ENCODE measurements at places on chromosomes 4 and X.

GRCh38 chrX:40402831-40403533 lies 177.8 kb upstream of the ATP6AP2 start:
- no peak for DNase-seq

GRCh38 chr4:148649652-148650331 lies 207.6 kb upstream of the NR3C2 start:
- no peak for DNase-seq

GRCh38 chr4:160969925-160970324 lies 1193.9 kb downstream of the FSTL5 start:
- DNase-seq = no peak

GRCh38 chr4:143338313-143338712 lies 1.6 kb downstream of the GAB1 start:
- no peak for DNase-seq

DNA sequence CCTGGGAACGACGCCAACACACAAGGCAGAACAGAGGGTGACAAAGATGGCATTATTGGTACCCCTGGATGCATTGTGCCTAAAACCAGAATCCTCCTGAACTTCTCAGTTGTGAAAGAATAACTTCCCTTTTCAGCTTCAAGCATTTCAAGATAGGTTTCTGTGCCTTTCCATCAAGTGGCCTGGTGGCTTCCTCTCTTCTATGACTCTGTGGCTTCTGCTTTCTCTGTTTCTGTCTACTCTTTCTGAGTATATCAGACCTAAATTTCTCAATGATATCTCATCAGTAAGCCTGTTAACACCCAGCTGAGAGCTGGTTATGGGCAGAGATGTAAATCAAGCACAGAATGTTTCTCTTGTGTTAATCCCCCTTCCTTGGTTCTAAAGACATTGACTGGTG lies 21.4 kb upstream of the FAM9B start:
- DNase-seq = no peak

DNA sequence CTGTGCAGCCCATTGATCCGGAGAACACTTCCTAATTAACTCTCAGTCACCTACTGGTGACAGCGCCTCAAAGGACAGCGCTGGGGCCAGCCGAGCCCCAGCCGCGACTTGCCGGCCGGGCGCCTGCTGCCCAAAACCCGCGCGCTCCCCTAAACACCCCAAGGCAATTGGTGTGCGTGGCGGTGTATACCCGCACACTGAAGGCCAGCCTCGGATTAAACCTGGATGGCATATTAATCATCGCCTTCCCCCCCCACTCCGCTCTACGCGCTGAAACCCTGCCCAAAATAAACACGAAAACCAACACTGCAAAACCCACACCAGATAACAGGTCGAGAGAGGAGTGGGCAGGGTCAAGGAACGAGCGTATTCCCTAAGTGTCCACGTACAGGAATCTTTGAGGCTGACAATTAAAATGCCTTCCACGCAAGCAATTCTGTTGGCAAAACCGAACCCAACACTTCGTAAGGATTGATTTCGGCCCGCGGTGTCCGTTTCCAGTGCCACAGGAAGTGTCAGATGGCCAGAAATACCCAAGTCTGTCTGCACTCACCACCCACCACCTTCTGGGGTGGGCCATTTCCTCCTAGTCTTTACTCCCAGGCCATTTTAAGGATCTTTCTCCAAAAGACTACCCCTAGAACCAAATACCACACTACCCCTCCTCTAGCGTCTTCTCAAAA lies 2.7 kb downstream of the BCOR start:
- DNase-seq = no peak

DNA sequence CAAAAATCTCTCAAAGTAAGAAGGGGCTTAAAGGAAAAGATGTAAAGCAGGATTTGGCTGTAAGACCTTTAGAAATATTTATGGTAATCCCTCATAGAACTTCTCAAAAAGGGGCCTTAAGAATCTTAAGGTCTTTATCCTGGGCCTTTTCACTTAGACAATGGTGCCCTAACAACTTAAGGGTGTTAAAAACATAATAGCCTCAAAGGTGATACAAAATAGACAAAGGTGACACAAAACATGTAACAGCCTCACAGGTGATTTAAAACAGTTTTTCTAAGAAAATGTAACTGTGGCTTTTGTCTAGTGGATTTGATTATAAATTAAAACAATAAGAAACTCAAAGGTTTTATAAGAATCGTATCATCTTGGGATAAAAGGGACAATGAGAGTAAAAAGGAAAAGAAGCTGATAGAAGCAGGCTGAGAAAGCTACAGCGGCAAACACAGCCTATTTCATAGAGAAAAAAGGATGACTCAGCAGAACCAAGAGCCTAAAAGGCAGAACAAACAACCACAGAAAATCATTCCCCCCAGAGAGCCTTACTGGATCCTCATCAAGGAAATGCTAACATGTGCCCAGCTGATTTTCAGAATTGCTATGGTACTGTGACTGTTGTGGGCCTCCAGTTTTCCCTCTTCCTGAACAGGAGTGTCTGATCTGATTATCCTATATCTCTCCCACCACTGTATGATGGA lies 164.3 kb downstream of the STPG2 start:
- no peak for DNase-seq

DNA sequence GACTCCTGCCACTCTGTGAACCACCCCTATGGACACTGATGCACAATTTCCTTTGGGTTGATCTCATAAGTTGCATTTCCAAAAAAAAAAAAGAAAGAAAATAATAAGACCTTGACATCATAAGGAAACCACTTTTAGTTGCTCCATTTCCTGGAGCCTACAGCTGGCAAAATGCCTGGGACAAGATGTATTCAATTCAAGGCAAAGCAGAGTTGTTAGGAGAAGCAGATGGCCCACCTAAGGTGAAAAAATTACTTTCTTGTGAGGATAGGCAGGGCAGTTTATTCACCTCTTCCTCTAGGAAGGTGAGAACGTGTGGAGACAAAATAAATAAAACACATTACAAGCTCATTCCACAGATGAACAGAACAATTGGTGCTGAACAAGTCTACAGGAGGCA lies 14.1 kb upstream of the SCRG1 start:
- no peak for DNase-seq

DNA sequence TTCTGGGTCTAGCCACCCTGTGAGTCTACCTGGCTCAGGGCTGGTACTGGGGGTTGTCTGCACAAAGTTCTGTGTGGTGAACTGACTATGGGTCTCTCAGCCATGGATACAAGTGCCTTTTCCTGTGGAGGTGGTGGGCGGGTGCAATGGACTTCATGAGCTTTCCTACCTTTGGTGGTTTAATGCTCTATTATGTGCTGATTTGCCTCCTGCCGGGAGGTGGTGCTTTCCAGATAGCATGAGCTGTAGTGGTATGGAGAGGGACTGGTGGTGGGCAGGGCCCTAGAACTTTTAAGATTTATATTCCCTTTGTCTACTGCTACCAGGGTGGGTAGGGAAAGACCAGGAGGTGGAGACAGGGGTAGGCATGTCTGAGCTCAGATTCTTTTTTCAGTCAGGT lies 48.0 kb downstream of the PBDC1 start:
- DNase-seq = no peak

- DNase-seq = no peak
These were observed 363.4 kb downstream of the TMA16 start for GRCh38 chr4:163857903-163858302.

DNA sequence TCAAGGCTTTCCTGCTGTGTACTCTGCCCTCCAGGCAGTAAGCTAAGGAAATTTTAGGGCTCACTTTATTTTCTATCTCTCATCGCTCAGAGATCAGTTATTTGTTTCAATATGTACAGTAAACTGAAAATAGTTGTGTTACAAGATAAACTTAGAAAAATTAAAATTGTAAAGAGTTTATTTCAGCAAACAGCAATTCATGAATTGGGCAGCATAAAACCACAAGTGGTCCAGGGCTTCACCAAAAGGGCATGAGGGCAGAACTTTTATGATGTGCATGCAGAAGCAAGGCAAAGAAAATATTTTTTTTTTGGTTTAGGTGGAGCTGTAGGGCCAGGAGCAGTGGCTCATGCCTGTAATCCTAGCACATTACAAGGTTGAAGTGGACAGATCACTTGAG lies 20.1 kb upstream of the MAGEA11 start:
- DNase-seq = no peak

DNA sequence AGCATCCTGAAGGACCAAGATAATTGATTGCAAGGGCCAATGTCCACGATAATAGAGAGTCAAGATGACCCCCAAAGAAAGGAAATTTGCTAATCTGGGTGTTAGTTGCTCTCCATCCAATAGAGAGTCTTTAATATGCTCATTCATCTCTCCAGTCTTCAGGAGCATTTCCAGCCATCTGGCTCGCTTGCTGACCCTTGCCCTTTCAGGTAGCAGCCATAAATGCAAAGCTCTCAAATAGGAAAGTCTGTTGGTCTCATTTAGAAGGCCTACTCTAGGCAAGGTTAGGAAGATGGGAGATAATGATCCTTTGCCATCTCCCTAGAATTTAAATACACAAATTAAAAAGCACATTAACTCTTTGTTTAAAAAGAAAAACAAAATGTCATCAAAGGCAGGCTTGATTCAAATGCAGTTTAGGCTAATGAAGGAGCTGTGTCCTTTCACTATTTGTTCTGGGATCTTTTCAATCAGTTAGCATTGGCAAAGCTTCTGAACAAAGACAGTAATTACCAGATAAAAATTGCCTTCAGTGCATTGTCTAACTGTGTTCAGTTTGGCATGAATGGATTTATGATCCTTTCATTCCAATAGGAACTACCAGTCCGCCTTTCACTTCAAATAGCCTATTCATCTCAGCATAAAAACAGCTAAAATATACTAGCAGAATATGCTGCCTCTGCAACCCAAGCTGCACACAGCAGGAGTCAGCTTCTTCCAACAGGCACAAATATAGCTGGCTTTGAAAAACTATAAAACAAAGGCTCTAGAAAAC lies 49.6 kb upstream of the ATXN3L start:
- no peak for DNase-seq

GRCh38 chr4:140188975-140189374 lies 35.0 kb upstream of the MAML3 start:
- no peak for DNase-seq

GRCh38 chrX:138928737-138929459 lies 217.4 kb upstream of the FGF13 start:
- no peak for DNase-seq
